ENCODE measurements at places on chromosomes 4 and X.

- no peak for DNase-seq
Observed at GRCh38 chr4:73417342-73417741, 13.3 kb downstream of the ALB start.

DNA sequence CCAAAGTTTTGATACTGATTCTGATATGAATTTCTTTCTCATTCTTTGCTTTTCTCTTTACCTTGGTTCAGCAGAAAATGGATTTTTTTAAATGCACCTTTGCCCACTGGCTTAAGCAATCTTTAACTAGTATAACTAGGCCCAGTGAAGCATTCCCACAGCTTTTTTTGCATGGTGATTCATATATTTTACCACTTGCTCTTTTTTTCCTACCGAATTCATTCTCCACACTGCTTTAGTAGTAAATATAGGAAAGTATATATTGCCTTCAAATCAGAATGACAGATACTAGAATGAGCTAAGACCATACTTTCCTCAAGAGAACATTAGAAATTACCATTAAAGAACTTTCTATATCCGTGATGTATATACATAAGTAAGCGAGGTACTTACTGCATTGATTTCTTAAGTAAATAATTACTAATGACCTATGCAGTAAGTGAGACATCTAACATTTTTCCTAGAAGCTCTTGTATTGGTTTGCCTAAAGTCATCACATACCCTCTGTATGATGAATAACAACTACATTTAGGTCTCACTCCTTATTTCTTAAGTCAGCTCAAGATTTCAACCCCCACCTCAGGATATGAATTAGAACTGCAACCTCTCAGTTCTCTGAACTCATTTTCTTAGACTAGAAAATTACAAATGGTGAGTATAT, 44.2 kb downstream of the SLC4A4 start:
- no peak for DNase-seq

GRCh38 chr4:73178389-73178788, 80.2 kb downstream of the ANKRD17 start:
- no peak for DNase-seq

DNA sequence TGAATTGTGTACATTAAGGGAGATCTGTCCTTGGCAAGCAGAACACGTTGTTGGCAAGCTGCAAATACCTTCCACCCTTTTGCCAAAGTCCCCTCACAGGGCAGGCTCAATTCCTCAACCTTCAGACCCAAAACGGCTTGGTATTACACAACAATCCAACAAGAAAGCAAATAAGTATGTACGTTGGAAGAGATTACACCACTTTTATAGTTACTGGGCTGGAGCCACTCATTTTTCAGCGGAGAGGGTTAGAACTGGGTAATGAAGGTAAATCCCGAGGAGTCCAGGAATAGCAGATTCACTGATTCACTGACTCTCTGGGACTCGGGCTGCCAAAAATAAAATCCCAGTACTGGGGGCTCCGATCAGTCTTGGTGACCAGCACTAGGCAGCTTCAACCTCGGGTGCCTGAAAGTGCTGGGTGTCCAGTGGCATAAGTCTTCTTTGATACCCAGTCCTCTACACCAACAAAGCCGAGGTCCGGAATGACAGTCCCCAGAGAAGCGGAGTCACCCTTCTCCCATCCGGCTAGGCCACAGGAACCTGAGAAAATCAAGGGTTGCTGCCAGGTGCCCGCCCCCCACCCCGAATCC, 587 bp downstream of the TIMM8A start:
- DNase-seq = no peak

DNA sequence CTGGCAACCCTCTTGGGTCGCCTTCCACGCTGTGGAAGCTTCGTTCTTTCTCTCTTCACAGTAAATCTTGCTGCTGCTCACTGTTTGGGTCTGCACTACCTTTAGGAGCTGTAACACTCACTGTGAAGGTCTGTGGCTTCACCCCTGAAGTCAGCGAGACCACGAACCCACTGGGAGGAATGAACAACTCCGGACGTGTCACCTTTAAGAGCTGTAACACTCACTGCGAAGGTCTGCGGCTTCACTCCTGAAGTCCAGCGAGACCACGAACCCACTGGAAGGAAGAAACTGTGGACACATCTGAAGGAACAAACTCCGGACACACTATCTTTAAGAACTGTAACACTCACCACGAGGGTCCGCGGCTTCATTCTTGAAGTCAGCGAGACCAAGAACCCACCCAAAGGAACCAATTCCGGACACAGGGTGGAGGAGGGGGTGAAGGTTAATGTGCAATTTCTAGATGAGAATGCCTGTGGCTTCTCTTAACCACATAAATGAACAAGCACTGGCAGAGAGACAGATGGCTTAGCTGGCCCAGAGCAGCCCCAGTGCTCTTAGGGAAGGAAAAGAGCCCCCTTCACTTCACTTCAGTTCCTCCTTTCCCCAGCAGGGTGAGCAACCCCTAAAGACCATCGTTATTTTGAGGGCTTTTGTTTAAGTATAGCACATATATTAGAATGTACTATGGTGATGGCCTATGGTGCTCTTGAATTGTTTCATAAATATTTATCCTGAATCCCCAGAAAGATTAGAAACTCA, 73.0 kb downstream of the LUZP4 start:
- DNase-seq = no peak

- no peak for DNase-seq
Observed at GRCh38 chr4:127936974-127937373, 28.0 kb downstream of the MFSD8 start.

DNA sequence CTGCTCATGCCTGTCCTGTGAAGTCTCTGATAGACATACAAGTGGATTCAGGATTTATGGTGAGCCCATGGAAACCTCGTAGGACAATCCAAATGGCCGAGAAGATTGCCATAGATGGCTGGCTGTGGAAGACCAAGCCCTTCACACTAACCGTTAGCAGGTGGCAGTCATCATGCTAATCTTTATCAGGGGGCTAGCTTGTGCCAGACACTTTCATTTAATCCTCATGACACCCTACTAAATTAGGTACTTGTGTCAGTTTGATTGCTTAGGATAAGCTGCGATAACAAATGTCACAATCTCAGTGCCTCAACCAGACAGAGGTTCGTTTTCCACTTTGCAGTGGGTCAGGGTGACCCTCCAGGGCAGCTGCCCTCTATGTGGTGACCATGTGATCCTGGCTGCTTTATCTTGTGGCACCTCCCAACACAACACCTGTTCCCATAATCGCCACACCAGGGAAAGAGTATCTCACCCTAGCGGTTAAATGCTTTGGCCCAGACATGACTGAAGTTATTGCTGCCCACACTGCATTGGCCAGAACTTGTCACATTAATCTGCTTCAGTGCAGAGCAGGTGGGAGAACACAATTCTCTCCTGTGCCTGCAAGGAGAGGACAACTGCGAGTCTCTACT, 60.8 kb downstream of the REPS2 start:
- no peak for DNase-seq

DNA sequence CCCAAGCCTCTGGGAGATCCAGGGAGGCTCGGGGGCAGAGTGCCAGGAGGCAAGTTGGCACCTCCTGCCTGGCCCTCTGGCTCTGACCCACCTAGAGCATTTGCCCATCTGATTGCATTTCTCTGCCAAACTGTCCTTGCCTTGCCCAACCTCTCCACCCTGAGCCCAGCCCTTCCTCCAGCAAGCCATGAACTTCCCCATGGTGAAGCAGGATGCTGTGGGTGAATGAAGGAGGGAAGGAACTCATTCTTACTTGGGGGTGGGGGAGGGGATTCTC, 9.3 kb upstream of the CNGA2 start:
- no peak for DNase-seq

- DNase-seq = no peak
Observed at GRCh38 chrX:87805829-87806490, 288.4 kb downstream of the KLHL4 start.

DNA sequence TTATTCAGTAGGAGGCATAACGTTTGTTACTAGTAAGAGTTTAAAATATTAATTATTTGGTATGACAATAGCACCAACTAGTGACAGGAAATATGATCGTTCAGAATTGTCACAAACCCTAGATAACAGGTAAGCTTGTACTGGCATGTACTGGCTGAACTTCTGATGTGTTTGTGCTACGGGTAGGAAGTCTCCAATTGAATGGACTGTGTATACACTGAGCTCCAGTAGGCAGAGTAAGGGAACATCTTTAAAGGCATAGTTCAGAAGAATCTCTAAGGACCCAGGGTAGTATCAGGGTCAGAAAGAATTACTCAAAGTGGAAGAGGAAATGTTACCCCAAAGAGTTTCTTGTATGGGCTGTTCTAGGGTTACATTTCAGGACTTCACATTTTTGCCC, 230.4 kb downstream of the EDA2R start:
- no peak for DNase-seq
